ENCODE measurements at places on chromosomes 2 and 18. TPM values are rescaled to one million over a fixed set of nuclear protein-coding genes. Genes with fewer than 3 reads are reported as not detected.

The SMARCAL1 gene
- 29.6 TPM for total RNA-seq

The C2orf68 gene
- total RNA-seq, result 47.3 TPM

The CCDC102B gene
- total RNA-seq, result 2.1 TPM

The DOK6 gene
- not detected for total RNA-seq

The RNF25 gene
- total RNA-seq, result 25.7 TPM

The PSTPIP2 gene
- 16.1 TPM for total RNA-seq

The PTPN18 gene
- 90.5 TPM for total RNA-seq

The DLGAP1 gene
- total RNA-seq, result not detected

The MYO3B gene
- 0.38 TPM for total RNA-seq

The SPC25 gene
- total RNA-seq, result 40.1 TPM

The POTEI gene
- total RNA-seq, result not detected

The AQP12B gene
- not detected for total RNA-seq

The LIMS4 gene
- total RNA-seq, result 0.77 TPM

The FBLN7 gene
- 0.63 TPM for total RNA-seq

The DPY30 gene
- total RNA-seq, result 69.9 TPM

The TWSG1 gene
- total RNA-seq, result 11.2 TPM

The TBR1 gene
- total RNA-seq, result not detected

The CENPA gene
- 51.6 TPM for total RNA-seq

The VSNL1 gene
- not detected for total RNA-seq

The SLC4A3 gene
- not detected for total RNA-seq

The IMP4 gene
- 85.8 TPM for total RNA-seq

The TRAF3IP1 gene
- 8.8 TPM for total RNA-seq

The SF3B6 gene
- 115 TPM for total RNA-seq

The LCT gene
- total RNA-seq, result 0.56 TPM

The UGT1A4 gene
- not detected for total RNA-seq

The C1QL2 gene
- total RNA-seq, result not detected

The ALK gene
- not detected for total RNA-seq

The ABCB11 gene
- total RNA-seq, result not detected

The VIT gene
- total RNA-seq, result not detected

The CNOT9 gene
- total RNA-seq, result 111 TPM

The CDH2 gene
- not detected for total RNA-seq

The IGFBP2 gene
- total RNA-seq, result 0.96 TPM

The UPP2 gene
- not detected for total RNA-seq

The TACR1 gene
- total RNA-seq, result not detected

The ANKRD44 gene
- total RNA-seq, result 210 TPM

The STARD6 gene
- total RNA-seq, result 0.61 TPM

The ST6GAL2 gene
- not detected for total RNA-seq

The OXER1 gene
- 0.21 TPM for total RNA-seq

The IL1RL2 gene
- total RNA-seq, result not detected

The ALKAL2 gene
- not detected for total RNA-seq

The CAPN14 gene
- total RNA-seq, result 0.26 TPM

The CIDEA gene
- total RNA-seq, result not detected

The BCL2 gene
- total RNA-seq, result 143 TPM

The GPC1 gene
- total RNA-seq, result 3.2 TPM

The CXCR1 gene
- 0.54 TPM for total RNA-seq

The CDK15 gene
- not detected for total RNA-seq

The NT5DC4 gene
- total RNA-seq, result not detected

The OTX1 gene
- total RNA-seq, result 0.26 TPM

The POMC gene
- total RNA-seq, result 4.3 TPM

The PPP4R3B gene
- 76.9 TPM for total RNA-seq

The SNTG2 gene
- total RNA-seq, result 1.6 TPM

The BOLL gene
- total RNA-seq, result not detected

Measured in activated CD8-positive, alpha-beta memory T cell treated with anti-CD3 and anti-CD28 coated beads, Interleukin-2, amount 10 ng/mL, durations not matched to agents 7 days and 5 days (primary cell).